ENCODE measurements at places on chromosomes 2 and 18.
A peak's percentile ranks its signal among the peaks of the same experiment; 100 is the strongest.

DNA sequence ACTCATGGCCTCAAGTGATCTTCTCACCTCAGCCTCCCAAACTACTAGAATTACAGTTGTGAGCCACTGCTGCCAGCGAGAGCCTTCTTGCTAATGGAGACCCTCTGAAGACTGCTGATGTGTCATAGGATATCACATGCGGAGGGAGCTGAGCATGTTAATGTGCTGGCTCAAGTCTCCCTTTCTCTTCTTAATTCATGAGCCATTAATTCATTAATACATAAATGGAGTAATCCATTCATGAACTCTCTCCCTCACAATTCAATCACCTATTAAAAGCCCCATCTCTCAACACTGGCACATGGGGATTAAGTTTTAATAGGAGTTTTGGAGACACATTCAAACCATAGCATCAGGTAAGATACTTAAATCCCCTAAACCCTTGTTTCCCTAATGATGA is 54.8 kb downstream of the SYT4 start:
- no peak for DNase-seq

DNA sequence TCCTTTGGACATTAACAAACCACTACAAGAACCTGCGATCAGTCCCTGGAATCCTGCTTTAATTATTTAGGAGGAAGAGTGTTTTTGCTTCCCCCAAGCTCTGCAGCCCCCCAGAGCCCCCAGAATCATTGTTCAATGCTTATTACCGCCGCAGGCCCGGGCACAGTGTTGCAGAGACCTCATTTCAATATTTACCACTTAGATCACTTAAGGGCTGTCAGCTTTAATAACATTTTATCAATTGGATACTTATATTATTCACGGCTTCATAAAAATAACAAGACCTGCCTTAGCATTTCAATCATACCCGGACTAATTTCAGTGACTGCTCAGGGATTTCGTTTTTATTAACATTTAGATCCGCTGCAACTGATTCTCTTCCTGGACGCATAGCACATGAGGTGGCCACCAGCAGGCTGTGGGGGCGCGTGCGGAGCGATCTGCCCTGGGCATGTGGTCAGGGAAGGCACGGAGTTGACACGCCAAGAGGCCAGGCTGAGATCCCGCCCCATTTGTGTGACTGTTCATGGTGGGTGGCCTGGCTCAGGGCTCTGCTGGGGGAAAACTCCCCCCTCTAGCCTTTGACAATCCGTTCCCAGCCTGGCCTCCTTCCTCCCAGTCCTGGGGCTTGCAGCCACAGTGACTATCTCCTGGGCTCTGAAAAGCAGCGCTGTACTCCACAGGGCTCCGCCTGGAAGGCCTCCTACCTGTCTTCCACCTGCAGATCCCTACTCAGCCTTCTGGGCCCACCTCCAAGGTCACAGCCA is 267.6 kb downstream of the SRBD1 start:
- peak; percentile 93 for DNase-seq

GRCh38 chr18:45343365-45343764 is 271.9 kb upstream of the SLC14A2 start:
- DNase-seq, result no peak

GRCh38 chr2:191637182-191638078 is 40.5 kb upstream of the NABP1 start:
- no peak for DNase-seq

- DNase-seq, result no peak
Observed at GRCh38 chr2:239142296-239142695, 258.5 kb downstream of the HDAC4 start.

GRCh38 chr18:13218368-13218991 is at the start of gene LDLRAD4:
LDLRAD4 (plus strand) TSS chr18:13218760.
- DNase-seq, result no peak

DNA sequence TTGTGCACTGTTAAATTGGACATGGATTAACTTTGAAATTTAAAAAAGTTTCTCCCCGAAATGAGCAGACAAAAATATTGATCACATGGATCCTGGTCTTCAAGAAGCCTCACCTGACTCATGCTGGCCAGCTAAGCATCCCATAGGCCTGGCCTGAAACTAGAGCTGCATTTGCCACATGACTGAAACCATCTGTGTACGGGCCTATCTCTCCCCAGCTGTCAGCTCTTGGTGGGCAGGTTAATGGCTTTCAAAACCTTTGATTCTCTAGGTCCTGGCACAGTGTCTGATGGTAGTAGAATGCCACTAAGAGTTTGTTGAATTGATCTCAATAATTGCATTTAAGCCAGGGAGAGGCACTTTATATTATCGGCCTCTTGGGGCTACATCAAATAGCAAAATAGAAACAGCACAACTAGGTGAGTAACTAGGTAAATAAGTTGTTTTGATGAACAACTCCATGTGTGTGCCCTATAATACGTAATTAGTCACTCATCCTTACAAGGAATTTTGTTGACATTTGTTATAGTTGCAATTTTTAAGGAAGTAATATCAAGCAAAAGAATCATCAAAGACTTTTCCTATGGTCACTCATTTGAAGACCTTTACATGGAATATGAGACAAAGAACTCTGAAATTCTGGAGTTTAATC is 251.1 kb downstream of the SP3 start:
- no peak for DNase-seq

- peak; percentile 98 for DNase-seq
Observed at GRCh38 chr2:232574674-232575403, 24.4 kb downstream of the EIF4E2 start.

DNA sequence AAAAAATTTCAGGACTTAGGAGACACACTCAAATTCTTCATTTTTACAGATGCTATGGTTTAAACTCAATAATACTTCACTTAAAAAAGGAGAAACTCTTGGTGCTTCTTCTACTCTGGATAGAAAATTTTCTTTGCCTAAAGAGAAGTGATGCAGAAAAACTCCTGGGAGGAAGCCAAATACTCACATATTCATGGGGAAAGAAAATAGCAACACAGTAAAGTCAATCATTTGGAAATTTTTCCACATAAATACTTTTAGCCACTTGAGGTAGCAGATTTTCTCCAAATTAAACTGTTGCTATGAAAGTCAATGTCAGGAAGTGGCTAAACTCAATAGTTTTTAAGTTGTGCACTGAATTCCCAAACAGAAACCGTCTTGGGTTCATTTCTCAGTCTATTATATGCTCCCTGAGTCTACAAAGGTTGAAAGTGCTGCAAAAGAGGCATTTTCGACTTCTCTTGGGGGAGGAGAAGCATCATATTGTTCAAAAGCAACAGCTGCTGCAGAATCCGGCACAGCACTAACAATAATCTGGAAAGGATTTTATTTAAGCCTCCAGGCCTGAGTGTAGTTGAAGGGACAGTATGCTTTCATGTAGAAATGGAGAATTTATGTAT is 81.1 kb downstream of the UPP2 start:
- peak; percentile 36 for DNase-seq

DNA sequence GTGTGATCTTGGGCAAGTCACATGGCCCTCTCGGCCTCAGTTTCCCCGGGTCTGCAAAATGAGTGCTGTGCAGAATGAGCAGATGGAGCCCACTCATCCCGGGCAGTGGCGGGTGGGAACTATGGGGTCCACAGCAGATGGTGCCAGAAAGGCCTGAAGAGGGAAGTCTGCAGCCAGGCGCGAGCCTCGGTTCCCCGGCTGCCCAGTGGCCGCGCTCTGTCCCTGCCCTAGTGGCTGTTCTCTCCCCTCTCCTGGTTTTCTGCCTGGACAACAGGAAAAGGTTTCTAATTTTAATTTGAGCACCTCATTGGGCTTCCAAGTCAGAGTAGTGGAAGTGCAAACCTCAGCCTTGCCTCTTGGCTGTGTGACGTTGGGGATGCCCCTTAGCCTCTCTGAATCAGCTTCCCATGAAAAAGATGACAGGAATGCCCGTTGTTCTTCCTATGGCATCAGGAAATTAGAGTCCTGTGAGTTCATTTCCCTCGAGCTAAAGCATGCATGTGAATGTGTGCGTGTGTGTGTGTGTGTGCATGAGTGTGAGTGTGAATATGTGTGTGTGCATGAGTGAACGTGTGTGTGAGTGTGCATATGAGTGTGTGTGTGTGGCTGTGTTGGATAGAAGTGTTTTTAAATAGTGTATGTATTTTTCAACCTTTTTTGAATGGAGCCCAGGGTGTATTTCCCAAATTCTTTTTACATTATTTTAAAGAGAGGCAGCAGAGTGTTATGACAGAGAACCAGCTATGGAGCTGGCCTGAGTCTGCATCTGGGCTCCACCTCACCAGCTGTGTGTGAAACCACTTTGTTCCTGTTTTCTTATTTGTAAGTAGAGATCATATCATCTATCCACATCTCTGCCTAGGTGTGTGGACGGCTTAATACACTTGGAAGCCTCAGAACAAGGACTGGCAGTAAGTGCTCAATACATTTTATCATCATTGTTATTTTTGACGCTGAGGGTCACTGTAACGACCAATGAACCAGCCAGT is 41.3 kb downstream of the RRM2 start:
- no peak for DNase-seq

All from SJCRH30 (cell line).